HS-27A (cell line): ENCODE measurements at places on chromosomes 7 and 10.

GRCh38 chr10:112208997-112209396 lies 25.4 kb upstream of the GPAM start:
- DNase-seq = no peak

GRCh38 chr10:105681051-105681450 lies 1040.0 kb downstream of the SORCS3 start:
- DNase-seq = no peak

- no peak for DNase-seq
Measured at GRCh38 chr10:69409968-69410367, 6.8 kb downstream of the TACR2 start.

- no peak for DNase-seq
Measured at GRCh38 chr10:100614429-100615095, 78.8 kb downstream of the HIF1AN start.

- no peak for DNase-seq
Measured at GRCh38 chr7:116632384-116632783, 39.6 kb upstream of the MET start.

DNA sequence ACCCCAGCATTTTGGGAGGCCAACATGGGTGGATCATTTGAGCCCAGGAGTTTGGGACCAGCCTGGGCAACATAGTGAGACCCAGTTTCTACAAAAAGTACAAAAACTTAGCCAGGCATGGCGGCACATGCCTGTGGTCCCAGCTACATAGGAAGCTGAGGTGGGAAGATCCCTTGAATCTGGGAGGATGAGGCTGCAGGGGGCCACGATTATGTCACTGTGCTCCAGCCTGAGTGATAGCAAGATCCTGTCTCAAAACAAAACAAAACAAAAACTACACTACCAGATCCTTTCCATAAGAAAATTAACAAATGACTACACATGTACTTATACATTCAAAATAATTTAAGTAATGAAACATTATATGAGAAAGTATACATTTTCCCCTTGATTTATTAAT lies 116.4 kb upstream of the KLF6 start:
- DNase-seq = no peak

DNA sequence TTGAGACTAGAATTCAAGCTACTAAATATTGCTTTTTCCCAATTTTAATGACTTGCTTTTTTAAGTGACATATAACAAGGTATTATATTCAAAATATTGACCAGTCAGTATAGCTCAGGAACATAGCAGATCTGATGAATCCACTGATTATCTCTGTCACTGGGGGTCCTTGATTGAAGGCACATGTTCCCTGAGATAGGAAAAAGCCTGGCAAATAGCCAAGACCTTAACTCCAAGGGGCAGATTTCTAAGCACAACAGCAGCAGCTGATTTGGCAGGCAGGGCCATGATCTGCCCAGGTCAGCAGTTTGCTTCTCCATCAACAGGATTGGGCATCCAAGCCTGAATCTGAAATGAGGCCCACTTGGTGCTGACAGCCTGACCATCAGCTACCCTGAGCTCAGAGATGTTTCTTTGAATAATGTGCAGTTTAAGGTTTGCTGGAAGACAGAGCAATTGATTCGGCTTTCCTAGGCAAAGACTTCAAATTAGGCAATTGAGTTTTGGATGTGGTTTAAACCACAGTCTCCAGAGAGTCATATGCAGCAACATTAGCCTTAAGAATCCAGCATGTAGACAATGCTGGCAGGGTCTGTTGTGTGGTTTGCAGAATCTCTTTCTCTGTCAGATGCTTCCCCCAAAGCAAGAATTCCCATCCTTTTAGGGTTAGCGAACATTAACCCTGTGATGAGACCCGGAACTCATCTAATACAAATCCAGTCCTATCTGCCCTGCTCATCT lies 352.6 kb downstream of the ADRA2A start:
- no peak for DNase-seq

- DNase-seq = no peak
Measured at GRCh38 chr7:92876836-92877235, 40.5 kb upstream of the CDK6 start.

DNA sequence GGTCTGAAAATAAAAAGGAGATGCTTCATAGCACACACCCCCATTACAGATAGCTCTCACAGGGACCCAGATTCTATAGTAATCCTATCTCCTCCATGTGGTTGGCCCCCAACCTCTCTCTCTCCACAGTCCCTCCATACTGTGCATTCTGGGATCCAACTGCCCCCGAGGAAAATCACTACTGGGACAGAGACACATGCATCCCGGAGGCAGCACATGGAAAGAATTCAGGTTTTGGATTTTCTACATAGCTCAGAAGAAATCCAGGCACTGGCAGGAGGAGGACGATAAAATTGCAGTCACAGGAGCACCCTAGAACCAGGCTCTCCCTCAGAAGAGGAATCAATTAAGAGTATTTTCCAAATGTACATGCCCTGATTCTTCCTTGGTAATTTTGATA lies 239.5 kb downstream of the ELMO1 start:
- DNase-seq = no peak

DNA sequence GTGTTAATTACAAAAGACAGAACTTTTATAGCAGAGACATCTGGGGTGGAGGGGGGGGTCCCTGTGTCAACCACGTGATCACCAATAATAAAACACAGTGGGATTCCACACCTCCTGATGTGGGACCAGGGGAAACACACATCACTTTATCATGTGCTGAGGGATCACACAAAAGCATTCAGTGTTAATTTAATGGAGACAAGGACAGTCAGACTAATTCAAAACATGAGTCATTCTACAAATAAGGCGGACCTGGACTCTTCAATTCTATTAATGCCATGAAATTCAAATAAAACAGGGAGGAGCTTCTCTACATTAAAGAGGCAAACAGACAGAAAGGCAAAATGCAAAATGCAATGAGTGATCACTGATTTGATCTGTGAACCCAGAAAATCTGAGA lies 67.3 kb upstream of the PFKP start:
- no peak for DNase-seq

GRCh38 chr10:122526892-122527291 lies 33.7 kb upstream of the DMBT1 start:
- no peak for DNase-seq

GRCh38 chr7:25559581-25560367 lies 331.5 kb upstream of the NPVF start:
- DNase-seq = no peak

GRCh38 chr10:102113956-102114857 lies 6.0 kb downstream of the LDB1 start:
- DNase-seq = no peak

GRCh38 chr7:69599286-69599954 lies 1.1 kb downstream of the AUTS2 start:
- no peak for DNase-seq

- no peak for DNase-seq
Measured at GRCh38 chr10:77637532-77638320, at the start of gene KCNMA1. TSS of gene KCNMA1 (minus strand) at chr10:77637808.

DNA sequence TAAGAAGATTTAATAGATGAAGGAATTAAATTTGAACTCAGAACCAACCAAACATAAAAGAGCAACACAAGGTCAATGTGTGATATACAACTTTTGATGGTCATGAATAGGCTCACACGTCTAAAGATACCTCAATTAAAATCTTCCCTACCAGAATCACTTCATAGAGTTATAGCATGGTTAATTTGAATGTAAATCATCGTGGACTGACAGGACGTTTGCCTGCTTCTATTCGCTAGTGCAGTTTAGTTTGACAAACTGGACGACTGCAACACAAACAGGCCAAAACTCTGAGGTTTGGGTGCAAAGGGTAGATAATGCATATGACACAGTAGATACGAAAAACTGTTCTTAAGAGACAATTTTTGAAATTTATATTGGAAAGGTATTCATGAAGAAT lies 32.5 kb upstream of the CNTNAP2 start:
- DNase-seq = no peak

- DNase-seq = no peak
Measured at GRCh38 chr10:14358886-14359573, 28.3 kb upstream of the FRMD4A start.

DNA sequence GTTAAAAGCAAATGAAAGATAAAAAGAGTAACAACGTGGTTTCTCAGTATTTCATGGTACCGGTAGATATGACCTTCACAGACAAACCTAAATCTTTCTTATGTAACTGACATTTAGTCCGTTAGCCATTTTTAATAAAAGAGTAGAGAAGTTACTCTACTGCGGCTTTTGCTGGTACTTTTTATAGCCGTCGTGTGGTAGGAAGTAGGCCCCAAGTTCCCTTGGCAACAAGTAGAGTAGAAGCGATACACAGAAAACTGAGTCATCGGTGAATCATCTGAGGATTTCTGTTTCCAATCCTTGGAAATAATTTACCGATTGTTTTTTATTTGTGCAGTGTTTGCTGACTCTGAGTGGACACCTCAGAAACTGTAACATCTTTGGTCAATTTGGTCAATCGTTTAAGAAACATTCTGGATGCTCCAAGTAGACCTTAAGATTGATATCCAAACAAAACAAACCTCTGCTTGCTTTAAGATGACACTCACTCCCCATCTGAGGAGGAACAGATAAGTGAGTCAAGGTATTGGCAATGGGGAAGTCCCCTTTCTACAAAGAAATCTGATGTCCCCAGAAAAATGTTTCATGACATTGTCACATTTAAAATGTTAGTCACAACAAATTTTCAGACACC lies 63.9 kb upstream of the AHR start:
- peak; percentile 74 for DNase-seq

DNA sequence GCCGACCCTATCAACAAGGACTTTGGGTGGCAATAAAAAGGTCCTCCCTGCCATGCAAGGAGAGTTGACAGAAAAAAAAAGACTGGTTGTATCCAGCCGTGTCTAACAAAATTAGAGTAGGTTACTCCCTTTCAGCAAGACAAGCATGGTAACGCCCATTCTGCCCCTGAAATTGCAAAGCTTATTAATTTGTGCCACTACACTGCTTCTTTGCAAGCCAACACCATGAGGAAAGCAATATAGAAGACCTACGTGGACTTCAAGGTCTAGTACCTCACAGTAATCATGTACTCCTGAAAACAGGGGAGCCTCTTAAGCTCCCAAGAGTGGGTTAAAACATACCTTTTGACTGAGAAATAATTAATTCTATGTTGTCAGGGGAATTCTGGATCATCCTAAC lies 90.3 kb downstream of the FRMPD2 start:
- DNase-seq = no peak

DNA sequence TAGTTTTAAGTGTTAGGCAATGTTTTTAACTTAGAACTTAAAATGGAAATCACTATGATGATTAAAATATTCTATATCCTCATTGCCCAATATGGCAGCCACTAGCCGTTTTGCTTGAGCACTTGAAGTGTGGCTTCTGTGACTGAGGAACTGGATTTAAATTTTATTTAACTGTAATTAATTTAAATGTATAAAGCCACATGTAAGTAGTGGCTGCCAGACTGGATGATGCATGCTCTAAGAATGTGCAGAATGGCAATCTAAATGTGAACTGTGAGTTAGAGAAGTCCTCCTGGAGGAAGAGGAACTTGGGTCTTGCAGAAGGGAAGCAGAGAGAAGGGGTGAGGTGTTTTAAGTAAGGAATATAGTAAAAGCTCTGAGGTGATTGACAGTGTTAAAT lies 451.4 kb downstream of the SUGCT start:
- DNase-seq = no peak

DNA sequence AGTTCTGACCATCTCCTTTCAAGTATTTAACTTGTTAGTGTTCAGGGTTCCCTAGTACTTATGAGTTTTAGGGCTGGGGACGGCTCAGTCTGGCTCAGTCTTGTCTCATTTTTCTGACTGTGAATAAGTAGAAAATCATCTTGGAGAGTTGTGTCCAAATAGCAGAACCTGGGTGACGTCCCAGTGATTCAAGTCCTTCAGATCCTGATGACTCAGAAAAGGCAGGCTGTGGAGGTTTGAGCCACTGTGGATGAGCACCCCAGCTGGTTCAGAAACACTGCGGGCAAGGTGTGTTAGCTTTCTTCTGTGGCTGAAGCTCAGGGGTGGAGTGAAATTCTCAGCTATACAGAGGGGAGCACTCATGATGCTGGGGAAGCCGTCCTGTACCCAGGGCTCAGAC lies 154.4 kb upstream of the NPY start:
- peak; percentile 7 for DNase-seq

- DNase-seq = no peak
Measured at GRCh38 chr10:12825260-12825849, 176.2 kb downstream of the CCDC3 start.

- DNase-seq = no peak
Measured at GRCh38 chr10:62081341-62082270, 180.1 kb downstream of the ARID5B start.

- DNase-seq = no peak
Measured at GRCh38 chr7:150370612-150371071, 2.0 kb downstream of the REPIN1 start.

DNA sequence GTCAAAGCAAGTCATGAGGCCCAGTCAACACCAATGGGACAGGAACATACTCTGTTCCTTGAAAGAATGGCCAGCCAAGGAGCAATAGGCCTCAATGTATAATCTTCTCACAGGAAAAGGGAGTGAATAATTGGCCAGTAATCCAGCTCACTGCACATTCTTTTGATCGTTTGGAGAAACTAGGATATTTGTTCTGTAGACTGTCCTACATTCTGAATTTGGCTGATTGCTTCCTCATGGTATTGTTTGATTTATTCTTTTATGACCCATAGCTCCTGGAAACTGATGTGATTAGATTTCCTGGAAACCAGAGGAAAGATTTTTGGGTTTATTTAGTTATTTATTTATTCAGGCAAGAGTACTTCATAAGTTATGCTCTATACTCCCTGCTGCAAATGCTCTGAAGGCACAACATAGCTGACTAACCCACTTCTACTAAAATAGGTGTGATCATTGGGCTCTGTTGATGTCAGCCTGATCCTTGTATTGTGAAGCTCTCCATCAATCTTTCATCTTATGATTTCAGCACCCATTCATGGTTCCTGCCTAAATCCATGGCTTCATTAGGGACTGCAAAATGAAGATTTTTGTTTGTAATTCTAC lies 745.2 kb downstream of the SUGCT start:
- no peak for DNase-seq

GRCh38 chr10:130863044-130863443 lies 448.5 kb downstream of the TCERG1L start:
- no peak for DNase-seq

- no peak for DNase-seq
Measured at GRCh38 chr7:151104411-151105235, 18.3 kb downstream of the AGAP3 start.

DNA sequence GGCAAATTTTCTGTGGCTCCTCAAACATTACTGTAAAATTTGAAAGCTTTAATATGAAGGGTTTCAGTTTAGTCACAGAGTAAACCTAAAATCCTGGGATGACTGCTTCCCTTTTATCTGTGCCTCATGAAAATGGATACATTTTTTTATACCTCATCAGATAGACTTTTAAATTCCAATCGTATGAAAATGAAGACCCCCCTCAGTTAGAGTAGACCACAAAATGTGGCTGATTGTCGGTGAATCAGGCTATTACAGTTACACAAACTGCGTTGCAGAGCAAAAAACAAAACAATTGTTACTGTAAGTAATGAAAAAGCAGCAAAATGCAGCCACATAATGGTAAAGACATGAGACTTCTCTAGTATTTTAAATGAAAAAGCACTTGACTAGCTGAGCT lies 296.2 kb downstream of the CNTNAP2 start:
- no peak for DNase-seq

DNA sequence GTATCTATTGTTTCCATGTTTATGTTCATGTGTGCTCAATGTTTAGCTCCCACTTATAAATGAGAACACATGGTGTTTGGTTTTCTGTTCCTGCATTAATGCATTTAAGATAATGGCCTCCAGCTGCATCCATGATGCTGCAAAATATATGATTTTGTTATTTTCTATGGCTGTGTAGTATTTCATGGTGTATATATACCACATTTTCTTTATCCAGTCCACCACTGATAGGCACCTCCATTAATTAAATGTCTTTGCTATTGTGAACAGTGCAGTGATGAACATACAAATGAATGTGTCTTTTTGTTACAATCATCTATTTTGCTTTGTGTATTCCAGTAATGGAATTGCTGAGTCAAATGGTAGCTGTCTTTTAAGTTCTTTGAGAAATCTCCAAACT lies 329.4 kb upstream of the MAGI2 start:
- DNase-seq = no peak
